ENCODE measurements at places on chromosomes 16 and 17.

- no peak for DNase-seq
These were observed 144.7 kb upstream of the IRX3 start for GRCh38 chr16:54431041-54431996.

DNA sequence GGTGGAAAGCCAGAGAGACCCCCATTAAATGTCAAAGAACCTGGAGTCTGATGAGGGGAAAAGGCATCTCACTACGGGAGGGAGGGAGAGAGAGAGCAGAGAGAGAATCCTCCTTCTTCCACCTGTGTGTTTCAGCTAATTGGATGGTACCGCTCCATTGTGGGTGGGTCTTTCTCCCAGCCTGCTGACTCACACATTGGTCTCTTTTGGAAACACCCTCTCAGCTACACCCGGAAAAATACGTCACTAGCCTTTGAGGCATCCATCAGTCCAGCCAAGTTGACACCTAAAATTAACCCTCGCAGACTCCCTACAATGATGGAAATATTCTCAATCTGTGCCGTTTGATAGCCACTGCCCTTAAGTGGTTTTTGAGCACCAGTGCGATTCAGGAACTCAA is 100.4 kb downstream of the ELAC2 start:
- no peak for DNase-seq

GRCh38 chr16:70270176-70270575 is 18.4 kb upstream of the EXOSC6 start:
- no peak for DNase-seq

DNA sequence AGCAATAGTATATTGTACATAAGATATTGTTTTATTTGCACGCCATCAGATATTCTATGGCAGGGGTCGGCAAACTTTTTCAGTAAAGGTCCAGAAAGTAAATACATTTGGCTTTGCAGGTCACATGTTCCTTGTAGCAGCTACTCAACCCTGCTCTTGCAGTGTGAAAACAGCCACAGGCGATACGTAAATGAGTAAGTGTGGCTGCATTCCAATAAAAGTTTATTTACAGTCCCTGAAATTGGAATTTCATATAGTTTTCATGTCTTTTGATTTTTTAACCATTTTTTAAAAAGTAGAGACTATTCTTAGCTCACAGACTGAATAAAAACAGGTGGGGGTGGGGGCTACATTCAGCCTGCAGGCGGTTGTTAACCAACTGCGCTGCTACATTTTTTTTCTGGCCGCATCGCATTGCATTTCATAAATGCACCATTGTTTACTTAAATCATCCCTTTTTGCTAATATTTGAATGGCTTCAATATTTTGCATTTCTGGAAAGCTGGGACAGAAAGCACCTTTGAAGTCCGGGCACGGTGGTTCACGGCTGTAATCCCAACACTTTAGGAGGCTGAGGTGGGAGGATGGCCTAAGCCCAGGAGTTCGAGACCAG is 50.5 kb upstream of the HAPSTR1 start:
- no peak for DNase-seq

- no peak for DNase-seq
These were observed 882 bp upstream of the ATP6V0C start for GRCh38 chr16:2512735-2513404.

DNA sequence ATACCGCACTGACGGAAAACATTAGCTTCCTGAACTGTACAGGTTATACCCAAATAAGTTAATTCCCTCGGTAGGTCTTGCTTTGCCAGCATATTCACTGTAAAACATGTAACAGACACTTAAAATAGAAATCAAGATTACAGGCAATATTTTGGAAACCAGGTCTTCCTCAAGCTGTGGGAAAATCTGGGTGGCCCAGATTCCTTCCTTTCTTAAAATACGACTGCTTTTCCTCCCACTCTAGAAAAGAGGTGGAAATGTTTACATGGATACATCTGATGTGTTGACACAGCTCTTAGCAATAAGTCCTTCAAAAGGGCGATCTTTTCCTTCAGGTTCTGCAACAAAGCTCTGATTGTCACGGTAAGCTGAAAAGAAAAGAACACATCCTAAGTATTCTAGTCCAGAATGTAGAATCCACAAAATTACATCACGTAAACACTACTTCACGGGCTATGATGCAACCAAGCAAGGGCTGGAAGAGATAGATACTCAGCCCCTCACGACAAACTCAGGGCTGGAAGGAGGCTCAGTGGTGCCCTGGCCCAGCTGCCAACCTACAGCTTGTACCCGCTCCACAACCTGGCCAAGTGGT is 18.4 kb downstream of the STX8 start:
- DNase-seq: no peak

- no peak for DNase-seq
These were observed 31.7 kb upstream of the CDH11 start for GRCh38 chr16:65153365-65154105.

DNA sequence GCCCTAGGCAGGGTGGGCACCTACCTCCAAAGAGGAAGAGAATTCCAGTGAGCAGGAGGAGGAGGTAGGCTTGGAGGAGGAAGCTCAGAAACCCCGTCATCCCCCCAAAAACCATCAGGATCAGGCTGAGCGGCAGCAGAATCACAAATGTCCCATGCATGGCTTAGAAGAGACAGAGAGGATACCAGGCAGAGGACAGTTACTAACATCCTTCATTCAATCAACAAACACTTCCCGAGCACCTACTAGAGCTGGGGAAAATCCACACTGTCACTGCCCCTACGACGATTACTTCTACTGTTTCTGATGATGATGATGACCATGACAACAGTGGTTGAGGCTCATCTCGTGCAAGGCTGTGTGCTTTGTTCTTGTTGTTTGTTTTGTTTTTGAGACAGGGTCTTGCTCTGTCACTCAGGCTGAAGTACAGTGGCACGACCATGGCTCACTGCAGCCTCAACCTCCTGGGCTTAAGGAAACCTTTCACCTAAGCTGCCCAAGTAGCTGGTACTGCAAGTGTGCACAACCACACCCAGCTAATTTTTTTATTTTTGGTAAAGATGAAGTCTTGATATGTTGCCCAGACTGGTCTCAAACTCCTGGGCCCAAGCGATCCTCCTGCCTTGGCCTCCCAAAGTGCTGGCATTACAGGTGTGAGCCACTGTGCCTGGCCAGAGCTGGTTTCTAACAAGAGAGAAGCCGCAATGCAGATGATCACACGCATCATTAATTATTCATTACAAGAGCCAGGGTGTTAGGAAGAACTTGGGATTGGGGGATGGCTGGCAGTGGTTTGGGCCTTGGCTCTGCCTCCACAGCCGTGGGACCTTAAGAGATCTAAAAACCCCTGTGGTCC is 18.0 kb downstream of the TMEM114 start:
- no peak for DNase-seq

- no peak for DNase-seq
These were observed 22.8 kb downstream of the RAB40B start for GRCh38 chr17:82675476-82676245.

GRCh38 chr17:57755480-57756070 is 10.5 kb upstream of the CCDC182 start:
- no peak for DNase-seq

GRCh38 chr17:12664894-12665262 is 812 bp upstream of the MYOCD start:
- DNase-seq: no peak

GRCh38 chr16:6846452-6846851 is 486.2 kb upstream of the RBFOX1 start:
- DNase-seq: no peak
